Activated CD4-positive, alpha-beta T cell treated with anti-CD3 and anti-CD28 coated beads, Interleukin-2, amount 10 ng/mL, durations not matched to agents 24 days and 14 days (primary cell): ENCODE measurements at places on chromosomes 4 and X. TPM values are rescaled to one million over a fixed set of nuclear protein-coding genes. Genes with fewer than 3 reads are reported as not detected.

GRCh38 chrX:23383411-23383810 lies 48.8 kb downstream of the PTCHD1 start:
- peaks cover 3% of the 10 kb centered on the region for H3K27me3 ChIP-seq
- DNase-seq: no peak
- peaks cover 3% of the 10 kb centered on the region for H3K4me1 ChIP-seq
- H3K27ac ChIP-seq: no peak overlapping the region
- no peak overlapping the region for H3K4me3 ChIP-seq

GRCh38 chr4:686413-687040 lies 2.4 kb downstream of the SLC49A3 start:
- DNase-seq: no peak
- H3K4me1 ChIP-seq: peaks cover 4% of the 10 kb centered on the region
- H3K27me3 ChIP-seq: peaks cover 15% of the 10 kb centered on the region
- no peaks in the 10 kb centered on the region for H3K36me3 ChIP-seq

DNA sequence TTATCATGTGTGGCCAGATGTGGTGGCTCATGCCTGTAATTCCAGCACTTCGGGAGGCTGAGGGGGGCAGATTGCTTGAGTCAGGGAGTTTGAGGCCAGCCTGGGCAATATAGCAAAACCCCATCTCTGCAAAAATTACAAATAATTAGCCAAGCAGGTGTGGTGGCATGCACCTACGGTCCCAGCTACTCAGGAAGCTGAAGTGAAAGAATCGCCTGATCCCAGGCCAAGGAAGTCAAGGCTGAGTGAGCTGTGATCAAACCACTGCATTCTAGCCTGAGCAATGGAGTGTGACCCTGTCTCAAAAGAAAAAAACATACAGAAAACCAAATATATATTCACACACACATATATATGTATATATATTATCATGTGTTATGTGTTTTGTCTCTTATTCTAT lies 15.0 kb downstream of the APELA start:
- peaks cover 10% of the 10 kb centered on the region for H3K27me3 ChIP-seq

DNA sequence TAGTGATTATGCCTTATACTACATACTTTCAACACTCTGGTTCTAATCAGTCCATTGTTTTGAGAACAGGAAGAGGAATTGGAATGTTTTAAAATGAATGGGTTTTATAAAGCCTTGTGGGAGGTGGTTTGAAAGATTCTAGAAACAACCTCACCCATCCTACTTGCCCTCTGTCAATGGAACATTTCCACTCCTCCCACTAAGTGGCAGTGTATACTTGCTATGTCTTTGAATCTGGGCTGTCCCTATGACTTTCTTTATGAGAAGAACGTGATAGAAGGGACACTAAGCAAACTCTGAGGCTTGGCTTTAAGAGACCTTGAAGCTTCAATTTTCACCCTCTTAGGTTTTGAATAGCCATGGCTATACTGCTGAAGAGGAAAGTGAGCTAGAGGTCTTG lies 611.2 kb downstream of the PPP4R3C start:
- H3K4me1 ChIP-seq: no peaks in the 10 kb centered on the region
- no peak overlapping the region for H3K27ac ChIP-seq
- H3K4me3 ChIP-seq: no peak overlapping the region
- DNase-seq: no peak

DNA sequence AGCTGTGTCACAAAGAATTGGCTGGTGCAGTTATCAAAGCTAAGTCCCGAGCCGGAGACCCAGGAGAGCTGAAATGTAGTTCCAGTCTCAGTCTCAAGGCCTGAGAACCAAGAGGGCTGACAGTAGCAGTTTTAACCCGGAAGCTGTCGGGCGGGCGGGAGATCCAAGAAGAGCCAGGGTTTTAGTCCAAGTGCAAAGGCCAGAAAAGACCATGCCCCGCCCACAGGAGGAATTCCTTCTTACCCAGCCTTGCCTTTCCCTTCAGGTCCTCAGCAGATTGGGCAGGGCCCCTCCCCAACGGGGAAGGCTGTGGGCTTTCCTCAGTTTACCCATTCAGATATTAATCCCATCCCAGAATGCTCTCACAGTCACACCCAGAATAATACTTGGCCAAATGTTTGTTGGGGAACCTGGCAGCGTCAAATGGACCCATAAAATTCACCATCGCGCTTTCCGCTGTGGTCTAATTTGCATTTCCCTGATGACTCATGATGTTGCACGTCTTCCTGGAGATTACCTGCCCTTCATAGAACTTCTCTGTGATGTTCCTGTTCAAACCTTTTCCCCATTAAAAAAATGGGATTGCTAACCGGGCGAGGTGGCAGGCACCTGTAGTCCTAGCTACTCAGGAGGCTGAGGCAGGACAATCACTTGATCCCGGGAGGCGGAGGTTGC lies 16.2 kb downstream of the MAEA start:
- peaks cover 45% of the 10 kb centered on the region for H3K4me1 ChIP-seq
- H3K36me3 ChIP-seq: peaks cover 26% of the 10 kb centered on the region
- peak overlapping the region; percentile 31 for H3K27ac ChIP-seq
- no peaks in the 10 kb centered on the region for H3K27me3 ChIP-seq
- peak overlapping the region; percentile 5 for H3K4me3 ChIP-seq

- peaks cover 56% of the 10 kb centered on the region for H3K4me1 ChIP-seq
- peak; percentile 90 for DNase-seq
- peak within 1 kb of the TSS; percentile 95 for H3K27ac ChIP-seq
- H3K36me3 ChIP-seq: peaks cover 21% of the 10 kb centered on the region
- peak within 1 kb of the TSS; percentile 89 for H3K4me3 ChIP-seq
These were observed at the start of gene GPRIN3 for GRCh38 chr4:89307446-89308160. Gene GPRIN3 (minus strand): TSS chr4:89307800. CDS start chr4:89250110, 57,690 bp downstream.

DNA sequence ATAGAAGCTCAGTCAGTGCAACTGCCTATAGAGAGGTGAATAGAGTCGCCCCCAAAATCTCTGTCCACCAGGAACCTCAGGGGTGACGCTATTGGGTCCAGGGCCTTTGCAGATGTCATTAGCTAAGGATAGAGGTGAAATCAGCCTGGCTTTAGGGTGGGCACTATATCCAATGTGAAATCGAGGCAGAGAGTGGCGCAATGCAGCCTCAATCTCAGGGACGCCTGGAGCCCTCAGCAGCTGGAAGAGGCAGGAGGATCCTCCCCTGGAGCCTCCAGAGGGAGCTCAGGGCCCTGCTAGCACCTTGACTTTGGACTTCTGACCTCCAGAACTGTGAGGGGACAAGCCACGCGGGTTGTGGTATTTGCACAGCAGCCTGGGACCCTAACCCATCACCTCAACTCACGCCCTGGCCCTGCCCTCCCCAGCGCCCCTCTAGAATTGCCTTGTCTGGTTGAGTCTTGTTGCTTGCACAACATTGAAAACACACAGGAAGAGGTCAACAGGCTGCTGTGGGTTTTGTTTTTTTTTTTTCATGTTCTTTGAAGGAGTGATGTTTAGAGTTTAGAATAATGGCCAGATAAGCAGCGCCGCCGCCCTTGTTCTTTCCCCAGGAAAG lies 89.4 kb upstream of the PSAPL1 start:
- peaks cover 18% of the 10 kb centered on the region for H3K27me3 ChIP-seq
- H3K36me3 ChIP-seq: no peaks in the 10 kb centered on the region
- peak overlapping the region; percentile 62 for H3K4me3 ChIP-seq
- H3K27ac ChIP-seq: no peak overlapping the region
- DNase-seq: peak; percentile 66
- H3K4me1 ChIP-seq: peaks cover 11% of the 10 kb centered on the region

- no peaks in the 10 kb centered on the region for H3K4me1 ChIP-seq
- no peaks in the 10 kb centered on the region for H3K36me3 ChIP-seq
- no peak overlapping the region for H3K4me3 ChIP-seq
- no peak overlapping the region for H3K27ac ChIP-seq
These were observed 15.0 kb upstream of the XAGE2 start for GRCh38 chrX:52353838-52354237.

- no peaks in the 10 kb centered on the region for H3K27me3 ChIP-seq
- no peaks in the 10 kb centered on the region for H3K4me1 ChIP-seq
- H3K4me3 ChIP-seq: no peak overlapping the region
- H3K36me3 ChIP-seq: no peaks in the 10 kb centered on the region
- no peak overlapping the region for H3K27ac ChIP-seq
These were observed 1535.3 kb upstream of the PCDH10 start for GRCh38 chr4:131613824-131614216.

DNA sequence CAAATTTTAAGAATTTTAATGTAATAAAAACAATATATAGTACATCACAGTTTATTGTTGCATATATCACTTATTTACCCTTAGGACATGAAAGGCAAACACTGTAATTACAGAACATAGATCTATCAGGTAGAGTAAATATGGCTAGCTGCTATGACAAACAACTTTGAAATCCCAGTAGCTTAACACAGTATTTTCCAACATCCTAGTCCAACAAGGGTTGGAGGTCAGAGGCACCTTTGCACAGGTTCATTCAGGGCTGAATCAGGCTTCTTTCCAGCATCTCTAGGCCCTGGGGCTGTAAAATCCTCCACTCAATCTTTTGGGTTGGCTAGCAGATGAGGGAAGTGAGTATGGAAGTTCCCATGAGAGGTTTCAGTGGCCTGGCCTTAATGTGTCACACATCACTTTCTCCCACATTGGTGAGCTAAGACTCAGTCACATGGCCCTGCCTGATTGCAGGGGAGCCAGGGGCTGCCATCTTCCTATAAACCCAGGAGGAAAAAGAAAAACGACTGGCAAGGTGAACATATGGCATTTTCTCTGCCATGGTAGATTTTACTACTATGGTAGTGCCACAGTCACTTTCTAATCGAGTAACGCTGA lies 32.9 kb downstream of the HERC6 start:
- no peak for DNase-seq
- peaks cover 70% of the 10 kb centered on the region for H3K36me3 ChIP-seq
- H3K27ac ChIP-seq: no peak overlapping the region
- peaks cover 11% of the 10 kb centered on the region for H3K4me1 ChIP-seq
- no peaks in the 10 kb centered on the region for H3K27me3 ChIP-seq

SPATA4 gene
- total RNA-seq: 0.12 TPM in 1 of 2 replicates, not detected in the other

HS6ST2 gene
- total RNA-seq: 0.78 and 1.2 TPM in 2 replicates

C4orf54 gene
- total RNA-seq: not detected in 2 replicates

MCUB gene
- 43.6 and 46.4 TPM in 2 replicates for total RNA-seq

ZNF711 gene
- 0.12 TPM in 2 replicates for total RNA-seq
